ENCODE measurements at places on chromosomes 5 and 9. TPM values are rescaled to one million over a fixed set of nuclear protein-coding genes. Genes with fewer than 3 reads are reported as not detected.

- no peak for DNase-seq
Measured at GRCh38 chr5:165616490-165617405, 2111.3 kb downstream of the MAT2B start.

GRCh38 chr5:141319202-141319601 is 1.4 kb downstream of the TAF7 start:
- DNase-seq = no peak

Gene PCDHGA10
- 4.5 TPM for total RNA-seq

GRCh38 chr9:77575785-77576184 is 72.3 kb downstream of the GNA14 start:
- DNase-seq = peak; percentile 47

GRCh38 chr9:125982798-125983406 is 235.7 kb downstream of the PBX3 start:
- no peak for DNase-seq

DNA sequence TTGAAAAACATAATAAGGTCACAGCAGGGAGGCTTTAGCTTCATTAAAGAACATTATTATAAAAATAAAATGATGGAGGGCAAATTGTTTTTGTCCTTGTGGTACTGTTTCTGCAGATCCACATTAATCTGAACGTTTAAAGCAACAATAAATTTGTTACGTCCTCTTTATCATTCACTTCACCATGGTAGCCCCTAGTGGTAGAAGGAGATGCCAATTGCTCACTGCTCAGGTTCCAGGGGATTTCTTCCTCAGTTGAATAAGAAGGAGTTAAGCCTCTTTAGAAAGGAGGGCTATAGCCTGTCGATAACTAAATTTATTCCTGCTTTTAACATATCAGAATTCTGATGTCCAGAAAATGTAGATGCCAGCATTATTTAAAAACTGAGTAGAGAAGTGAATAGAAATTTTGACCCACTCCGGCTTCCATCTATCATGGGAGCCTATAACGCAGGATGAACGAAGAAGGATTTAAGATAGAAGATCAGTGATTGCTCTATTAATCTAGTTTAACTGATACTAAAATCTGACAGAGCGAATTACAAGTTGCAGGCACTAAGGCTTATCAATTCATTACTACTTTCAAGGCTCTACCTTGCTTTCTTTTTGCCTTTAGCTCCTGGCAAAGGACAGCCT is 692.3 kb downstream of the PTPRD start:
- no peak for DNase-seq

GRCh38 chr5:150596313-150596712 is 44.1 kb upstream of the SYNPO start:
- no peak for DNase-seq

Gene CSF1R
- total RNA-seq = 4.5 TPM

Gene PKD2L2
- not detected for total RNA-seq

- DNase-seq = no peak
Measured at GRCh38 chr5:93995126-93995621, 253.8 kb upstream of the POU5F2 start.

- peak; percentile 77 for DNase-seq
Measured at GRCh38 chr9:70470050-70471015, 55.9 kb upstream of the KLF9 start.

GRCh38 chr9:131743096-131743495 is 3.2 kb upstream of the RAPGEF1 start:
- no peak for DNase-seq

DNA sequence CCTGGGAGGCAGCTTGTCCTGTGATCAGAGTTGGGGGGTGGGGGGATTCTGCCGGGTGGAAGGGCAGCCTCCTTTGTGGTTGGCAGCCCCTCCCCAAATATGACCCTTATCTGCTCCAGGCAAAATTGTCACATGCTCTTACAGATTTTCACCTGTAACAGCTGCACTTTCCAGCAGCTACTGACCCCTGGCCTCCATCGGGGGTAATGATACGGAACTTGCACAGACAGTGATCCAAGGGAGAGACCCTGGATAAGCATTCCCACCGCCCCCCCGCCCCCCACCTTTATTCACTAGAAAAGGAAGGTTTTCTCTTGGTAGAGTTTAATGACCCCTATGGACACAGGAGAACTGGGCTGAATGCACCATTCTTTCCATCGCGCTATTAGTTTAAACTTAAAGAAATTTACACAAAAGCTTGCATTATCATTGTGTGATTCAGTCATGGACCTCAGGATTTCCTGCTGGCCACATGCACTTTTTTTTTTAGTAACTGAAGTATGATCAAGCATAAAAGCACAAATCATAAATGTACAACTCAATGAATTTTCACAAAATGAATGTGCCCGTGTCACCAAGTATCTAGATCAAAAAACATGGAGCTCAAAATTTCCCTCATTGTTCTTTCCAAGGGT is 10.7 kb upstream of the ZBTB34 start:
- no peak for DNase-seq

DNA sequence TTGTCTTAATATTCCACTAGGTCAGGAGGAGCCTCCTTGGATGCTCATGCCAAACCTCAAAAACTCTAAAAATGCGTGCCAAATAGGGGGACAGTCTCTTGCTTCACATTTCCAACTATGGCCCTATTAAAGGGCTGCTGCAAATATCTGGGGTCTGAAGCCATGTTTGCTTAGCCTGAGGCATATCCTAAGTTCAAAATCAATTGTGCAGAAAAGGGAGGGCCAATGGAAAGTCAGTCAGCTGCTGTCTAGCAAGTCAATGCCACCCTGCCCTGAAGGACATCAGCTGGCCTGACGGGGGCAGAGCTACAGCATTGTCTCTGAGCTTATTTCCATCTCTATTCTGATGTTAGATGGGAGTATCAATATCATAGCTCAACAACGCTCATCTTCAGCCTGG is 93.6 kb downstream of the SH3TC2 start:
- no peak for DNase-seq

DNA sequence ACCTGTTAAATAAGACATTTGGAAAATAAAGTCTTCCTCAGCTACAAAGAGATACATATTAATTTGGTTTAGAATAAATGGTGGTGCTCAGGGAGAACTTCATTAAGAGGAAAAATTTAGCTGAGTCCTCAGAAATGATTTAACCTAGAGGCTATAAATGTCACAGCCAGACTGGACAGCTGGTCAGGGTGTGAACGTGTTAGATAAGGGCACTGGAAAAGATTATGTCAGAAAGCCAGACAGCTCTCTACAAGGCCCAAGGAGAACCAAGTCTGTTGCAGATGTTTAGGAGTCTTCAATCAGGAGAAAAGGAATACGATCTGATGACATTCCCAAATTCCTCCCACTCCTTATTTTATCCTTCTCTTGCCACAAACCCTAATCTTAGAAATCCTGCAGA is 265.2 kb downstream of the MAT2B start:
- DNase-seq = no peak

- DNase-seq = peak; percentile 67
Measured at GRCh38 chr5:90709323-90710155, 150.9 kb downstream of the ADGRV1 start.

Gene QRFP
- total RNA-seq = not detected

- no peak for DNase-seq
Measured at GRCh38 chr9:119273325-119273904, 95.8 kb downstream of the BRINP1 start.

Gene CAMK4
- 1.6 TPM for total RNA-seq

Gene SPATA31C1
- not detected for total RNA-seq

- no peak for DNase-seq
Measured at GRCh38 chr5:7811715-7812114, 39.2 kb downstream of the CFAP90 start.

- no peak for DNase-seq
Measured at GRCh38 chr5:26579712-26580111, 458.7 kb downstream of the CDH9 start.

DNA sequence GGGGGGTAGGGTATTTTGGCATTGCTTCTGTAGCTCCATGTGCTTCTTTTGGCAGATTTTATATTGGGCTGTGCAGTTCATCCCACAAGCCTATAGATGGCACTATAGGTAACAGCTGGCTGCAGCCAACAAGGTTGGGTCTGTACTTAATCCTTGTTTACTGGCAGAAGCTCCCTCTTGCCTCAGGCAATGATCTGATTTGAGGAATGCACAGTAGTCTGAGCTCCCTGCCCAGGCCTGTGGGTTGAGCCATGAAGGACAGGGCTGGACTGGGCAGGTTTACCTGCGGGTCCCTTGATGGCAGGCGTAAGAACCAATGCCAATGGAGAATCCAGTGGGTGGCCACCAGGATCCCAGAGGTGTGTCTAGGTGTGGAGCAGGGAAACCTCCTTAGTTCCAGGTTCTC is 11.7 kb upstream of the OR1J2 start:
- peak; percentile 4 for DNase-seq

Gene FCN1
- total RNA-seq = not detected

GRCh38 chr5:138610415-138610917 is 35.3 kb upstream of the HSPA9 start:
- no peak for DNase-seq

DNA sequence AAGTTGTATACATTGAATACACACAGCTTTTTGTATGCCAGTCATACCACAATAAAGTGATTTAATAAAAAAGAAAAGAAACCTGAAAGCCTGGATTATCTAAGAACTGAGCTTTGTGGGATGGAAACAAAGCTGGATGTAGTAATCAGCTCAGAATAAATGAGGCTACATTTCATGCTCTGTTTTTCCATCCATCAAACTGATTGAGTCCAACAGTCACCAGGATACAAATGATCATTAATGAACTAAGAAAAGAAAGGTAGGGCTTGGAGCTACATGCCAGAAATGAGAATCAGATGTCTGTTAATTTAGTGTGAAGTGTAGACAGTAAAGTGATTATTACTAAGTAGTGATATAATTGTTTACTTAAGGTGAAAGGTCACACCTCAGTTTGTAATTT is 109.8 kb upstream of the TARS1 start:
- DNase-seq = no peak

GRCh38 chr5:76402886-76403765 is at the start of gene IQGAP2:
Gene IQGAP2 (plus strand): TSS chr5:76403285. CDS start chr5:76403546, 261 bp downstream.
- DNase-seq = peak; percentile 91

Gene AQP3
- total RNA-seq = 101 TPM

Gene SPACA9
- total RNA-seq = 1.9 TPM

Gene FOXD4L3
- total RNA-seq = 0.12 TPM

Gene SLC25A48
- 1.0 TPM for total RNA-seq

DNA sequence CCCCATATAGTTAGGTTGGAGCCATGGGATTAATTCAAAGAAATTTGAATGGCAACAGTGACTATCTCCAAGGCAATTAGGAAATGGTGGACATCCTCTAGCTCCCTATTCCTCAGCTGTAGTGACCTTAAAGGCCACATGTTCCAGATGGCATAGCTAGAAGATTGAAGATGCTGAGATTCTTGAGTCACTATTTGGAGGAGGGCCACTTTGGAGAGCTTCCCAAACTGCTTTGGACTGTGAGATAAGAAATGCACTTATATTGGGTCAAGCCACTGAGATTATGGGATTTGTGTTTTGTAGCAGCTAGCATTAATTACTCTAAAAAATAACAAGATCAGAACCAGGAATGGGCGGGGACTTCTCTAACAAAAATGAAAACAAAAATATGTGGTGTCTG is 636.2 kb upstream of the CCNG1 start:
- DNase-seq = no peak

GRCh38 chr9:811106-811531 is 30.4 kb upstream of the DMRT1 start:
- no peak for DNase-seq

- no peak for DNase-seq
Measured at GRCh38 chr5:14932902-14933469, 61.4 kb upstream of the ANKH start.

- no peak for DNase-seq
Measured at GRCh38 chr9:113828221-113828620, 47.9 kb upstream of the ZNF618 start.

Gene FBP2
- total RNA-seq = not detected

GRCh38 chr9:100575006-100575405 is 2.9 kb upstream of the CAVIN4 start:
- DNase-seq = no peak

DNA sequence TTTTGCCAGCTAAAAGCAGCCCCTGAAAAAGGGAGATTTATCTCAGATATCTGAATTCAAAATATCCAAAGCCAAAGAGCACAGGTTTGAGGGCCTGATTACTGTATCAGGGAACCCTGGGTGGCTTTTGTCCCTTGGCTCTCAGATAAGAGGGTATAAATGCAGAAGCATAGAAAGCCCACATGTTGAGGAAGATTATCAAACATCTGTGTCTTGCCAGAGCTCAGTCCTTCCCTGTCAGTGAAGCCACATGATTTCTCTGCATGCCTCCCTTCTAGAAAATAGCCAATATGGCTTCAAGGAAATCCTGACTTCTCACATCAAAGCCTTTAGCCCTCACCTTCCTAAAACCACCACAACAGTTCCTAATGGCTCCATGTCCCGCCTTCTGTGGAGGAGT is 408.0 kb upstream of the DMAC1 start:
- no peak for DNase-seq

Gene NEUROG1
- not detected for total RNA-seq

DNA sequence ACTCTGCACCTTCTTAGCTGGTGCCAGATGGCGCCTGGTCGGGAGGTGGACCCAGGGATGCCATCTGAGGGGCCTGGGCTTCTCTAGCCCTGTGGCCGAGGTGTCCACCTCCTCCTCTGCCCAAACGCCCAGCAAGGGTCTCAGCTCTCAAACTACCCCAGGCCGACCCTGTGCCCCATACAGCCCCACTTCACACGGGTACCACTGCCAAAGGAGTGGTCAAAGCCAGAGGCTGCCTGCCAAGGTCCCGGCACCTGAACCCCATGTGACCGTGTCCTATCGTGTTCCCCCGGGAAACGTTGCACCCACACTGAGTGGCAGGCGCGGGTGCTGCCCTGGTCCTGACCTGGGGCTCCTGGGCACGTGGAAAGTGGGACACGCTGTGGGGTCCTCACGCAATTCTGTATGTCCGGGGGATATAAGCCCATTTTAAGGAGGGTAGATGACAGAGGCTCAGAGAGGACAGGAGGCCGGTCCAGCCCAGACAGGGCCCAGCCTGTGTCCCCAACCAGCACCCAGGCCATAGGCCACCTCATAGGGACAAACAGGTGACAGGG is 1.9 kb downstream of the ENTPD8 start:
- DNase-seq = no peak

Gene CCDC180
- total RNA-seq = 2.3 TPM
